ENCODE measurements at places on chromosomes 2 and 18. TPM values are rescaled to one million over a fixed set of nuclear protein-coding genes. Genes with fewer than 3 reads are reported as not detected.

The CMPK2 gene
- total RNA-seq, result 1.9 TPM

The SPC25 gene
- total RNA-seq, result 2.9 TPM

The CHRND gene
- total RNA-seq, result not detected

The DHRS9 gene
- total RNA-seq, result not detected

The SERPINB5 gene
- not detected for total RNA-seq
